ENCODE measurements at places on chromosomes 5 and 9. TPM values are rescaled to one million over a fixed set of nuclear protein-coding genes. Genes with fewer than 3 reads are reported as not detected.

DNA sequence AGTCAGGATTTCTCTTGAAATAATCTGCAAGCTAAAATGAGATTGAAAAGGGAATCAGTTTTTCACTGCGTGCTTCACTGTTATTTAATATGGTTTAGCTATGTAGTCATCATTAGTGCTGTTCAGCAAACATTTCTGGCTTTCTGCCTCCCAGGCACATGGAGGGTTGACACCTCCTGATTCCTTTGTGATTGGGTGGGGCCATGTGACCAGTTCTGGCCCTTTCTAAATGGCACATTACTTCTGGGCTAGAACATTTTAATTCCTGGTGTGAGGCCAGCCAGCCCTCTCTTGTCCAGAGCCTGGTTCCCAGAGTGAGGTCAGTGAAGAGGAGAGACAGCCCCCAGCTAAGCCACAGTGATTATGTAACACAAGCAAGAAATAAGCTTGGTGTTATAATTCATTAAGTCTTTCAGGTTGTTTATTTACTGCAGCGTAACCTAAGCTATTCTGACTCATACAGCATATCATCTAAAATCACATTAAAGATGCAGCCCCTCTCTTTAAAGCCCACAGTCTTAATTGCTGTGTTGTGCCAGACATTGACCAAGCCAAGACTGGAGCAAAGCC, 17.4 kb upstream of the ARSI start:
- peak; percentile 99 for DNase-seq

DNA sequence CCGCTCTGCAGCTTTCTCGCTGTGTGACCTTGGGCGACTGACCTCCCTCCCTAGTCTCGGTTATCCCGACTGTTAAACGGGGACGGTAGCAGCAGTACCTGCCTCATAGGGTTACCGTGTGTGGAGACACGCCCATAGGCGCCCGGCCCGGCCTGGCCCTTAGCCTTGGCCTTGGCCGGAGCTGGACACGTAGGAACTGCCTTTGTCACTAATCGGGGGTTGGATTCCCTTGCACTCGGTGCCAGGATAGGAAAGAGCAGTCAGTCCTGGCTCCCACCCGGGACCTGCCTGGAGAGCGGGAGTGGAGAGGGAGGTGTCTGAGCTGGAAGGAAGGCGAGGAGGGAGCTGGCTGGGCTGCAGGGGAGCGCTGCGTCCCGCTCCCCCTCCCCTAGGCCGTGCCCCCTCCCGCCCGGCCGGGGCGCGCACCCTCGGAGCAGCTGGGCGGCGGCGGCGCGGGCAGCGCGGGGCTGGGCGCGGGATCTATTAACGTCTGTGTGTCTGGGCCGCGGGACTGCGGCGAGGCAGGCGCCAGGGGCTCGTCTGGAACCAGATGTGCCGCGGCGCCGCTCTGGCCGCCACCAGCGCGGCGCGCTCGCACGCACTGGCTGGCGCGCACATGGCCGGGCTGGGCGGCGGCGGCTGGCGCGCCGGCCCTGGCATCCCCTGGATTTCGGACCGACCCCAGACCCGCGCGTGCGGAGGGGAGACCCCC, 31.7 kb downstream of the PRRX2 start:
- DNase-seq, result peak; percentile 50

DNA sequence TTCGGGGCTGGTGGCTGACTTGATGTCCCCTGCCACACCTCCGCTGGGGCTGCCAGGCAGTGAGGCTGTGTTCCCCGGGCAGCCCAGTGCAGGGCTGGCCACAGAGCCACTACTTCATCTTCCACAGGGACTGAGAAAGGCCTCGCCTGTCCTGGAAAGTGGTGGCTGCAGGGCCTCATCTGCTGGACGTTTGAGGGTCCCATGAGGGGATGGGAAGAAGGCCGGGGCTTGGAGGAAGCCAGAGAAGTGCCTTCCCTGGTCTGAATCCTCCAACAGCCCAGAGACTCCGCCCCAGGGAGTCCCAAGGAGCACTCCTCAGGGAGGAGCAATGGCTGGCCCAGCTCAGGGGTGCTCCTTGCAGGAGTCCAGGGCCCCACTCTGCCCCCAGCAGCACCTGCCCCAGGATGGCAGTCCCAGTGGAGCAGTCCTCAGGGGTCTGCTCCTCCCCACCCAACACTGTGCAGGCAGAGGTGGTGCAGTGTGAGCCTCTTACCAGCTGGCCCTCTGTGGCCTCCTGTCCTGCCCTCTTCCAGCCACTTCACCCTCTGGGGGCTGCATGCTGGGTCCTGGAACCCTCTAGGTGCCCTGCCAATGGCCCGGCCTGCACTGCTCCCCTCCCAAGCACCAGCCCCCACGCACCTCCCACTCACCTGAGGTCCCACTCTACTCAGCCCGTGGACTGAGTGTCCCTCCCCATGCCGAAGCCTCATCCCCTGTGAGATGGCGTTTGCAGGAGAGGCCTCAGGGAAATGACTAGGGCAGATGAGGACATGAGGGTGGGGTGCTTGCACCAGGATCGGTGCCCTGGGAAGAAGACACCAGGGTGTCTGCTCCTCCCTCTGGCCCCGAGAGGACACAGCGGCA, 47.3 kb upstream of the COL5A1 start:
- DNase-seq, result no peak

DNA sequence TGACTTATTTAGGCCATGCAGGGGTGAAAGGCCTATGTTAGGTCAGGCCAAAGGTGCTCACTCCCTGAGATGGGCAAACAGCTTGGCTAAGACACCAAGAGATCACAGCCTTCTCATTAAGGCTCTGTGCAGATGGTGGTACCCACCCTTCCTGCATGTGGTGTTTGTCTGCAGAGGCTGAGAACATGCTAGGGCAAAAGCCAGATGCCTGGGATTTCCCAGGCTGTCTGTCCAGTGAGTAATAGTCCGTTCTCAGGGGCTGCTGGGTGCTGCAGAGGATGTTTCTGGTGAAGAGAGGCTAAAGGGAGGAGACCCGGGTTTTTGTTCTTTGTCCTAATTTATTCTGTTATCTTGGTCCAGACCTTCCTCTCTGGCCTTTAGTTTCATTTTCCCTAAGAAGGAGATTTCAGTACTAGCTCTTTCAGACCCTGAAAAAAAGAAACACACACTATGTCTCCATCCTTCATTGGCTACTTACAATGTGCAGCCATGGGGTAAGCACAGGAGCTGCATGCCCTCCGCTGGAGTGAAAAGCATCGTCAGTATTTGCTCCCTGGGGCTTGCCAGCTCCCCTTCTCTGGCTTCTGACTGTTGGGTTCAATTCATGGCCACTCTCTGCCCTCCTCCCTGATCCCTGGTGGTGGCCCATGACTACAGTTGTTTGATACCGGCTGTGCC, 23.4 kb upstream of the GLRA1 start:
- DNase-seq, result no peak

- DNase-seq, result peak; percentile 85
Measured at GRCh38 chr5:59813761-59814536, 79.6 kb downstream of the PDE4D start.

- peak; percentile 8 for DNase-seq
Measured at GRCh38 chr5:6849316-6850105, 136.3 kb downstream of the TENT4A start.

CANX gene
- 625 TPM for total RNA-seq

GPX3 gene
- 68.5 TPM for total RNA-seq

SMIM33 gene
- total RNA-seq, result not detected
